BJ (cell line): ENCODE measurements at places on chromosomes 4 and X.

DNA sequence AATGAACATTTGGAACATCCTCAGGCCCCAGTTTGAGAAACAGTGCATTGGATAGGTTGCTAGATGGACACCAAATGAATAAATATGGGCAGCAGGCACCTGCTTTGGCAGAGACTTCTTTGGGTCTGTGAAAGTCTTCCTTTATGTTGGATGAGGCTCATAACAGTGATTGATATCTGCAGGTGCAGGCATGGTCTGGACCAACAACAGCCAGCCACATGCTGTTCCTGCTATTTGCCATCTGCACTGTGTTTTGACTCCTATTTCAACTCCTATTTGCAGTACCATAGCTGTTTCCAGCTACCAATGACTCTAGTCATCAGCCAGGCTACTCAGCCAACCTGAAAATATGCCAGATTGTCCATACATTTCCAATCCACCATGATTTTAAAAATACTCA, 60.9 kb downstream of the ANAPC4 start:
- no peak for DNase-seq

- DNase-seq: no peak
These were observed 106.7 kb downstream of the ADRA2C start for GRCh38 chr4:3872834-3873313.

DNA sequence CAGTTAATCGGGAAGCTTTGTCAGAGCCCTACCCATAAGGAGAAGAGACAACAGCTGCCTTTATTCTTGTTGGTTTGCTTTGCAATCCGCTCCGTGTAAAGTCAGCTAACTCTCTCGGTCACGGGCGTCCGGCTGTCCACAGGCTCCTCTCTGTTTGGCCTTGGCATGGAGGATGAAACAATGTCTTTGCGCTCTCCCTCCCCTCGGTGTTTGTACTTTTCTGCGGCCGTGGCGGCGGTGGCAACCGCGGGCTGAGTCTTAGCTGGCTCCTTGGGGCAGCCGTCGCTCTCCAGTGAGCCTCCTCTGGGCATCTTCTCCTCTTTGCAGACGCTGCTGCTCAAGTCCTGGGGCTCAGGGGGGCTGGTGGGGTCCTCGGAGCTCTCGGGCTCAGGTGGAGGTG, 10.6 kb upstream of the IRAK1 start:
- DNase-seq: no peak

GRCh38 chrX:14497184-14497666, 32.1 kb upstream of the GLRA2 start:
- no peak for DNase-seq

DNA sequence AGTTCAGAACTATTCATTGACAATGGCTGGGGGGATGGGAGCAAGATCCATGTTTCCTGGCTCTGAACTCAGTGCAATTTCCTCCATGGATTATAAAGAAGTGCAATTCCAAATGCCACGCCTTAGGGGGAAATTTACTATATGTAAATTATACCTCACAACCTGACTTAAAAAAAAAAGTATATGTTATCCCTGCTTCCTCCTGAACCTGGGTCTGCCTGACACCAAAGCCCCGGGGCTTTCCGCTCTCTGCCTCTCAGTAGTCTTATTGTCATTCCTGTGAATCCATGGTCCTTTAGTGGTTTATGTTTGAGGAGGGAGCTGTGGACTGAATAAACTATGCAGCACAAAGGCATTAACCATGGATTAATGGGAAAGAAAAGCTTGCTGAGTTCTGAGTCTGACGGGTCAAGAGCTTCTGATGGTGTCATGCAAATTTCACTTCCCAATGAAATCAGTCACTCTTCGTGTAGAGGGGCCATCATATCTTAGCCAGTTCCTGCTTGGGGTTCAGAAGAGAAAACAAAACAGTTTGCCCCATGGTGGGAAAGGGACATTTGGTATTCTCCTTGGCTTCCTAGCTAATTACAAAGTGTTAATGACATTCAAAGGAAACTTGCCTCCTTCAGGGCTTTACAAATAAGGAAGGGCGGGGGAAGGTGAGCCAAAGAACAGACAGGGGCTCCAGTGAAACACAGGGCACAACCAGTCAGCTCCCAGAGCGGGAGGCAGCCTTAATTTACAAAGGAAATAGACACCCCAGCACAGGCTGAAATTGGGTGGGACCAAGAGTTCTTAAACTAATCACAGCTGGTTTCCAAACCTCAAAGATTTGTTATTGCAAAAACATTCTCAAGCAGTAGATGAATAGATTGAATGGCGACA, 14.3 kb downstream of the FAM9C start:
- no peak for DNase-seq

DNA sequence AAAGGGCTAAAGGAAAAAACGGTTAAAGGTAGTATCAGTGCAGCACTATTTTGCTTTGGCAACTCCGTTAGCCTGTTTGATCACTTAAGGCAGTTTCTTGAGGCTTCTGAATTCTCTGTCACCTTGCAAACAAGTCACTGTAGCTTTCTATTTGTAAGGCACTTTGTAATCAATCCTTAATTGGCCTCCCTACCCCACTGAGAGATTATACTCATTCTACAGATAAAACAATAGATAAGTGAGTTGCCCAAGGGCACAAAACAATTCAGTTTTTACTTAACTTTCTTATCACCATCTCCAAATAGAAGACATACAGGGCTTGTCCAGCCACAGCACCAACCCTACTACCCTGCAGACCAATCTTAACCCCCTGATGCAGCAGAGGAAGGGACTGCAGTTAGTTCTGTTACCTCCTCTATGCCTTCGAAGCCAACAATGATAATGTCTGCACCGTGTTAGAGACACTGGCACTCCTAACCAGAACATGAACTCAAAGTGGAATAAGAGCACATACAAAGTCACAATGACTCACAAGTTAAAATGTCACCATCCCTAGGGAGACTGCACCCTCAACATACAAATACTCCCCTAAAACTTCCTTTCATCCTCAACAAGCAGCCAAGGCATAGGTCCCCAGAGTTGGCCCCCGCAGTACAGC, 1.7 kb downstream of the TMEM185A start:
- no peak for DNase-seq

- no peak for DNase-seq
These were observed 51.4 kb upstream of the HHIP start for GRCh38 chr4:144594471-144594986.

DNA sequence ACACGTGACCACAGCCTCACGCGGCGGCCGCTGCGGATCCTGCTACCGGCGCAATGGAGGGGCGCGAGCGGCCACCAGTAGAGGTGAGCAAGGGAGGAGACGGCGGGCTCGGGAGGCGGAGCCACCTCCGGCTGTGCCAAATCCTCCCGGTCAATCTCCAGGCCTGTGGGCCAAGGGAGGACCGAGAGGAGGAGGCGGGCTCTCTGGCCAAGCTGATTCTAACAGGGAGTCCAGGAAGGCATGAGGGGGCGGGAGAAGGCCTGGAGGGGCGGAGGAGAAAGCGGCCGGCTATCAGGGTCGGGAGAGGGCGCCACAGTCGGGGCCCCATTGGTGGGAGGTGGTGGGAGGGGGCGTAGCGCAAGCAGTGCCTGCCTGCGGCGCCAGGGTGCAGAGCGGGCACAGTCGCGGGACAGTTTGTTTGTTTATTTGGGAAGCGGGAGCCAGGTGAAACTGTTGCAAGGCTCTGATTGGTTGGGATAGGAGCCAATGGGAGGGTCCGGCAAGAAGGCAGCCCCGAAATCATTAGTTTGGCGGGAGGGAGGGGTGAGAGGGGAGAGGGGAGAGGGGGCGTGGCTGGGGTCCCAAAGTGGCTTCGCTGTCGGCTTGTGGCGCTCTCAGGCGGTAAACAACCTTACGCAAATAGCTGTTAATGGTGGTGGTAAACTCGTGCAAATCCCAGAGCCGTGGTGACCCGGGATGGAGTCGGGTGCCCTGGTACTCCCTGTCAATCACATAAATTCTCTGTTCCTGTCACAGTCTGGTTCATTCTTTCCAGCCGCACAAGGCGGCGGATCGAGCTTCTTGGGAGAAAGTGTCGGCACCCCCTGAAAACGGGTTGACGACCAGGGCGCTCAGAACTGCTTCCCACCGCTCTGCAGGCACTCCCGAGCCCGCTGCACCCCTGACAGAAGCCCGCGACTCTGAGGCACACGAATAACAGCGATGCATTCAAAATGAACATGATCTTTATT, at the start of gene IRS4:
Gene IRS4, minus strand, starts transcription at position 55 of the 971 bp plus-strand sequence.
- no peak for DNase-seq

DNA sequence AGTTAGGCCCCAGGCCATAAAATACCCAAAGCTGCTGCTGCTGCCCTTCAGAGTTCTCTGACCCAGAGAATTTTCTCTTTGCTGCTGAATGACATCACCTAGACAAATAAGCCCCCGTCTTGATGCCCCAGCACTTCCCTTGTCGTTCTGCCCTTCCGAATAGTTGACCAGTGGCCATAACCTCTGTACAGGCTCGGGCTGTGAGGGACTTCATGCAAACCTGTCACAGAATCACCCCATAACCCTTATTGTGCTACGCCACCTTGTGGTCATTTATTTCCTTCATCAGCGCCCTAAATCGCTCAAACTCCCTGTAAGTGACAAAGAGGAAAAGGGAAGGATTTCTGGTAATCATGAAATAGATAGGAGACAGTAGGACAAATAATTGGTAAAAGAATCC, 18.8 kb downstream of the SPACA5 start:
- no peak for DNase-seq

DNA sequence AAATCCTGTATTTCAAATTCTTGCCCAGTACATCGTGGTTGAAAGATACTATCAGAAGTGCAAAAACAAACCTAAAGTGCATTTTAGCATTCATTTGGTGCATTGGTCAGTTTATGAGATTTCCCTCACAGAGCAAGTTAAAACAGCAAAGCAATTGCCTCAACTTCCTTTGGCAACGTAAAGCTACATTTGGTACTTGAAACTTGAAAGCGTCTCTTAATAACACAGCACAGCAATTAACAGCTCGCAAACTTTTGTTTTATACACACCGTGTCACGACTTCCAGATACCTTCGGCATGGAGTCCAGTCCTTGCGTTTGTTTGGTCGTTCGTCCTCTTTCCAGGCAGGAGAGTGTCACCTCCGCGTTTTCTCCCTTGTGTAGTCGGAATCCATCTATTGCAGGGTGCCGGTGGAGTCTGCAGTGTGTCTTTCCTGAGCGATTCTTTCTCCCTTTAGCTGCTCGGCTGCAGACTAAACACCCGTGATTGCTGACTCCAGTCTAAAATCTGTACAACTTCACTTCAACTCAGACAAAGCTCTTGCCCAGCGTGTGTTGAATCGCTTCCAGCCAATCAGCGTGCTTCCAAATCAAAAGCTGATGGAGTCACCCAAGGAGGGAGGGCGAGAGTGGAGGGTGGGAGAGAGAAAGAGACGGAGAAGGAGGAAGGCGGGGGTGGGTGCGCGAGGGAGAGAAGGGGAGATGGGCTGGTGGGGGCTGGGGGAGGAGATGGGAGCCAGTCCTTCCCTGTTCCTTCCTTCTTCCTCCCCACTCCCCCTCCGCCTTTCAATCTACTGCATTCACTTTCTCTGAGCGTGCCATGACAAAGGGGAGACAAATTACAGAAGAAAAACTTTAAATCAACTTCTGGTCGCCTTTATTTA, at the start of gene PCDH18:
Gene PCDH18, minus strand, starts transcription at position 509 of the 883 bp plus-strand sequence. Its CDS starts 406 bp downstream, at position 103.
- DNase-seq: peak; percentile 87

DNA sequence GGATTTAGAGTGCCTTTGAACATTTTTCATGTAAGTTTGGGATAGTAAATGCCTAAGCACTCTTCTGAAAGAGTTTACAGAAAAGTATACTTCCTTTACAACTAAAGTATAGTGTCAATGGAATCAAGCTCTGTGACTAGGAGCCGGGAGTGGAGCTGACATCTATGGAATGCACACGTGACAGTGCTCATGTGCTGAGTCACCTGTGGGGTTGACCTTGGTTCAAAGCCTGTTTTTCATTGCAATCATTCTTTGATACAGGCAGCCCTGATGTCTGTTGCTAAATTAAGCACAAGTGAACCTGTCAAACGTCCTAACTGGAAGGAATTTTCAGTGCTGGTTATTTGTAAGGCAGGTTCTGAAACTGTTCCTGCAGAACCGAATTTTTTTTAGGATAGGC, 82.5 kb downstream of the GPAT3 start:
- peak; percentile 31 for DNase-seq

GRCh38 chr4:14910411-14910810, 91.9 kb upstream of the CPEB2 start:
- DNase-seq: no peak

- no peak for DNase-seq
These were observed 1.2 kb upstream of the TAPT1 start for GRCh38 chr4:16227462-16227868.

- DNase-seq: no peak
These were observed 238.1 kb downstream of the BMPR1B start for GRCh38 chr4:94995684-94996394.

DNA sequence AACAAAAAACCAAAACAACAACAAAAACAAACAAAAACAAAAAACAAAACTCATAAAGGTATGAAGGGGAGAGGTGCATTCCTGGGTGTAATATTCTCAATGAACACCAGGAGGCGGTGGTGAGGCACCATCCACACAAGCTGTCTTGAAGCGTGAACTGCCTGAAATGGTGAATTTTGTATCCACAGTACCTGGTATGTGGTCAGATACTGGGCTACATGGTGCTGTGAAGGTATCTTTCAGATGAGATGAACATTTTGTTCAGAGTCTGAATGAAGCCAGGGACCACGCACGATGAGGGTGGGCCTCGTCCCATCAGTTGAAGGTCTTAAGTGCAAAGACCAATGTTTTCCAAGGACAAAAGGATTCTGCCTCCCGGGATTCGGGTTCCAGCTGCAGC, 58.5 kb downstream of the ASMT start:
- DNase-seq: no peak

GRCh38 chrX:74216421-74216820, 87.6 kb upstream of the ZCCHC13 start:
- DNase-seq: no peak

GRCh38 chrX:9071031-9071650, 37.2 kb upstream of the FAM9B start:
- DNase-seq: no peak

DNA sequence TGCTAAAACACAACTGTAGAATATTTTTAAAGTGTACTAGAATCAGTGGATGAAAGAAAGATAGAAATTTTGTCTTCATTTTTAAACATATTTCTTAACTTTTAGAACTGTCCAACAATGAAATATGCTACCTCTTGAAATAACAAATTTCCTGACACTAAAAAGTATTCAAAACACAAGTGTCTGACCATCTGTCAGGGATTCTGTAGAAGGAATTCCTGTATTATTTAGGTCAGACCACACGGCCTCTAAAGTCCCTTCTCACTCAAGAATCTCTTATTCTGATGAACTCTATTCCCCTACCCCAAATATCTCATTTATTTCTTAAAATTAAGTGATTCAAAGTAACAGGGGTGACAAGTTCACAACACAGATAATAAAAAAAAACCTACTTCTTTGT, 99.1 kb downstream of the MAML3 start:
- no peak for DNase-seq

DNA sequence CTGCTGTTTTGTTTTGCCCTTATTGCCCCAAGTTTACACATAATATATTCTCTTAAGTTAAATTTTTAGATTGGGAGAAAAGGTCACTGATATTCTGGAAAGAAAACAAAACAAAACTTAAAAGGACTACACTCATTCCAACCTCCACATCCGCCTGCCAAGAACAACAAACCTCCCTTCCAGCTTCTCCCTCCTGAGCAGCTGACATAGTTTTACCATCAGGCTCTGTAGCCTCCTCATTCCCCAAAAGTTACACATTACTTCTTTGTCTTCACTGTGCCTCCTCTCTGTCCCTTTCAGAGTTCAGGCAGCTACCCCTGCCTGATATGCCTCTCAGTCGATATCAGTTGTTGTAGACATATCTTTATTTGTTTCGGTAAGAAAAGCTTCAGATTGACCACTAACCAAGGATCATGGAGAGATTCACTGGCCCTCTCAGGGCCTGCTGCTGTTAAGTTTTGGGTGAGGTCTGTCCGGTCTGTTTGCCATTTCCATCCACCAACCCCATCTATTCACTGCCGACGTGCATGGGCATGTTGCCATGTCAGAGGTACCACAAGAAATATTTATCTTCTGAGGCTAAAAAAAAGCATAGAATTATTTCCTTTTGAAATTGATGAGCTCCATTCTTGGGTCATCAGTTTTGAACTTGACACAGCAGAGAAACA, 164.1 kb downstream of the GASK1B start:
- no peak for DNase-seq
